ENCODE measurements at places on chromosomes 11 and 22.

- no peak for DNase-seq
These were observed 861.8 kb downstream of the LRRC4C start for GRCh38 chr11:40597546-40598113.

DNA sequence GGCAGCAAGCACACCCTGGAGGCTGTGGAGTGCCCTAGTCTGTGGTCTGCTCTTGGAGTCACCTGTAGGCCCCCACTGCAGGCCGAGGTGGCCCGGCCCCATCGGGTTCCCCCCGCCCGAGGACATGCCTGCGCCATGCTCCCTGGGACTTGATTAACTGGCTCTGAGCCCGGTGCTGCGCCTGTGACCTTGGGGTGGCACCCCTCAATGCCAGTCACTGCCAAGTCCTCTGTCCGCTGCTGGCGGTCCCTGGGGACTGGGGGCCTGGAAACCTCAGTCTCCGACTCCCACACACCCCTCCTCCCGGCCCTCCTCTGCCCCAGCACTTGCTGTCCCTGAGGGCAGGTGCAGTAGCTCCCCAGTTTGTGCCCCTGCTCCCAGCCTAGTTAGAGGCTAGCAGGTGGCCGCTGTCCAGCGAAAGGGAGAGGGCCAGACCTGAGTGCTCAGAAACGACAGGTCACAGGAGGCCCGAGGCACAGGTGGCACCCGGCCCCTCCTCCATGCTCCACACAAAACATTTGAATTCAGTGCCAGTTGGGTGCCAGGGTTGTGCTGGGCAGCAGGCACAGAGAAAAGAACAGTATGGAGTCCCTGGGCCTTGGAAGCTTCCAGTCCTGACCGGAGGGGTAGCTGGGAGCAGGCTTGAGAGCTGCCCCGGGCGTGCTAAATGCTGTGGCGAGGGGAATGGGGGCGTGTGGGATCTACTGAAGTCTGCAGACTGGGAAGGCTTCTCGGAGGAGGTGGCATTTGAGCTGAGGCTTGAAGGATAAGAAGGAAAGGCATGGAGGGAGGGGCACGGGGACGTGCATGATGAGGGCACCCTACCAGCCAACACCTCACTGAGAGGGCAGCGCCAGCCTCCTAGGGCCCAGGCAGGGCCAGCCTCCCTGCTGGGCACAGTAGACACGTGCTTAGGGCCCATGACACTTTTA lies 16.4 kb upstream of the FLRT1 start:
- DNase-seq = no peak

GRCh38 chr22:38125038-38125610 lies 14.6 kb upstream of the BAIAP2L2 start:
- no peak for DNase-seq

DNA sequence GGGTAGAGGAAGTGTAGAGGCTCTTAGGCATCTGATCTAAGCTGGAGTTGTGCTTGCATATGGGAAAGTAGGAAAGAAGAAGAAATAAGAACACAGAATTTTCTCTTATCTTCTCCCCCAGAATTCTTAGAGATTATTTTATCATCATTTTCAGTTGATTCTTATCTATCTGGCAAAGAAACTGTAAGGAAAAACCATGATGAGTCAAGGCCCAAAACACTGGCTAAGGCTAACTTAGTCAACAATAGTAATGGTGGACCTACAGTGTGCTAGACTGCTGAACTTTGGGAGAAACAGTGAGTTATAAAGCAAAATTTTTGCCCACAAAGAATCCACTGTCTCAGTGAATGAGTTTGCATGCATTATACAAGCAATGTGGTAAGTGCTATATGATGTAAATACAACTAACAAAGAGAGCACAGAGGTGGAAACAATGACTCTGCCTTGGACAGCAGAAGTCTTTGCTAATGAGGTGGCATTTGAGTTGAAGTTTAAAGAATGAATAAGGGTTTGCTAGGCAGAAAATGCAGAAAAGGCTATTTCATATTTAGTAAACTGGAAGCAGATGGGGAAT lies 344.5 kb upstream of the PLET1 start:
- no peak for DNase-seq

- peak; percentile 95 for DNase-seq
These were observed 98.2 kb upstream of the NNMT start for GRCh38 chr11:114197799-114198500.

DNA sequence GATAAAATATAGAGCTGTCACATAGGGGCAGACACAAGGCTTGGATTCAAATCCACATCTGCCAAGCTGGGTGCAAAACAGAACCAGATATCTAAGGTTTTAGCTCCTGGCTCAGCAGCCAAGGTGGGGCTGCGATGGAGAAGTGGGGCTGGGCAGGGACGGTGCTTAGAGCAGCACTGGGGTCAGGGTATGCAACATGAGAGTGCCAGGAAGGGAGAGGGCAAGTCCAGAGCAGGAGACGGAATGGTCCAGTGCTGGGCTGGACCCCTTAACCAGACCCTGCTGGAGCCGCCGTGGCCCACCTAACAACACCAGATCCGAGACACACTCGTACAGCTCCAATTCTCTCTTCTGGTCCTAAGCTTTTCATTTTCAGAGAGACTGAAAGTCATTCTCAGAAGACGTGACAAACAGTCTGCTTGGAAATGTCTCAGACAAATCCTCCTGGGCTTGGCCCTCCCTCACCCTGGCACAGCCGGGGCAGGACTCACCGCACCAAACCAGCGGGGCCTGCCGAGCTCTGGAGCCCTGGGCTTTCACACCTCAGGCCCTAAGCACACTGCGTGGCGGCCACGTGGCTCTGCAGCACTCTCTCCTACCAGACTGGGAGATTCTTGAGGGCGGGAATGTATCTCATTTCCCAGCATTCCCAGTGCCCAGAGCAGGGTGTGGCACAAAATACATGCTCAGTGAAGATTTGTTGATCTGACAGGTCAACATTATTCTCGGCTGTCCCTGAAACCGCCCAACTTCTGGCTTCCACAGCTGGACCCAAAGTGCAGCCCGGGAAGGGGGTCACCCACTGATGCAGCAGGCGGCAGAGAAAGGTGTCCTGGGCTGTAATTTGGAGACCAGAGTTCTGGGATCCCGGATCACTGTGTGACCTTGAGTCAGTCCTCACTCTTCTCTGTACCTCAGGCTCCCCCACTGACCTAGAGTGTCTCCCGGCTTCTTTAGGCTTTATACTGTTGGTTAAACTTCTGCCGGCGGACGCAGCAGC lies 11.6 kb downstream of the LRRC32 start:
- no peak for DNase-seq

DNA sequence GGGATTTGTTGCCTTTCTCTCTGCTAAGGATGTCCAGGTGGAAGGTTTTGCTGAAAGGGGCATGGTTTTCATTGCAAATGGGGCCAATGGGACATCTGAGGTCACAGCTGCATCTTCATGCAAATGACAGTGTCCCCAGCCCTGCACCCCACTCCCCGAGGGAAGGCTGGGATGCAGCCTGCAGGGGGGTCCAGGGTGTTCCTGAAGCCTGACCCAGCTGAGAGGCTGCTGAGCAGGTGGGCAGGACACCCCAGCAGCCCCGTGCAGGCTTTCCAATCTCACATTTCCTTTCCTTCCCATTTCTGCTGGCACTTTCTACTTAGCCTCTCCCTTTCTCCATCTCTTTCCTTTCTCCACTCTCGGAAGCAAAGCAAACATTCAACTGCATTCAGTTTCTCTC lies 78.3 kb downstream of the SCN3B start:
- no peak for DNase-seq

DNA sequence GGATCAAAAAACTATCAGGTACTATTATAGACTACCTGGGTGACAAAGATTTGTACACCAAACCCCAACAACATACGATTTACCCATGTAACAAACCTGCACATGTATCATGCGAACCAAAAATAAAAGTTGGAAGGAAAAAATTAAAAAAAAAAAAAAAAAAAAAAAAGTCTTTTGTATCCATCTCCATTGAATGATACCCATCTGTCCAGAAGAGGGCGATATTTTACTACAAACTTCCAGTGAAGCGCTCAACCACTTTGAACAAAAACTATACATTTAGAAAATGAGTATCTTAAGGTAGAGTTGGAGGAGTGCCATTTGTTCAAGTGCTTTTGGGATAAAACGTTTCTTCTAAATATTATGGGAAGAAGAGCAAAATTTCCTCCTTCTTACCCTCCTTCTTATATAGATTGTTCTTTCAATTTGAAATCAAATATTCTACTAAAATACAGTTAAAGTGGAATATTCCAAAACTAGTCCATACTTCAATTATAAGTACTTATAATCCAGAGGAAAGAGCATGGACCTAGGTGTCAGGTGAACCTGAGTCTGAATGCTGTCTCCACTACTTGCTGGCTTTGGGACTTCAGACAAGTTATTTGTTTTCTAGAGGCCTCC lies 23.3 kb downstream of the ARL14EP start:
- no peak for DNase-seq

DNA sequence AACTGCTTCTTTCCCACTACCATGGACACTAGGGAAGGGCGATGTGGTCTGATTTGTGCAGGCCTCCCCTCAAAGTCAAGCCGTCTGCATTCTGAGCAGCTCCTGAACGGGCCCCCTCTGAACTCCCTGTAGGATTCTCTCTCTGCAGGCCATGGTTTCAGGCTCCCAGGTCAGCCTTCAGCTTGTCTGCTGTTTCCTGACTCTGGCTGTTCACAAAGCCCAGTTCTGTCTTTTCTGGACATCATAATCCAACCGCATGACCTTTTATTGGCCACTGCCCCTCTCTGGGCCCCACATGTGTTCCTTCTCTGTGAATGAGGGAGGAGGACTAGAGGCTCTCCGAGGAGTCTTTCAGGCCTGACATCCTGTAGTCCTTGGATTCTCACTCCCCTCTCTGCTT lies 161.0 kb downstream of the FEZ1 start:
- DNase-seq = no peak

- no peak for DNase-seq
These were observed 388.7 kb downstream of the MIAT start for GRCh38 chr22:27046086-27046485.

DNA sequence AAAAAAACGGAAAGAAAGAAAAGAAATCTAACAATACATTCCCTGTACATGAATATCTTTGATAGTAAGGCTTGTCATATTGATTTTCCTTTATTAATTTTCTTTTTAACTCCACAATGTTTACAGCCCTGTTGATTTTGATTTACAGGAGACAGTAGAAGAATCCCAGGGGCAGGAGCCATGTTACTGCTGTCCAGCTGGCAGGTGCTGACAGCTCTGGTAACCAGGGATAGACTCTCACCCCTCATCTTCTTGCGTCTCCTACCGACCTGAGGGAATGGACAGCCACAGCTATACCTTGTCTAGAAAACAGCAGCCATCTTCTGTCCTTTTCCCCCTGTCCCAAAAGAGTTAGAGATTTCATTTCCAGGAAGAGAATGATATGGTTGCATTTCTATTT lies 37.4 kb downstream of the PRDM10 start:
- no peak for DNase-seq

GRCh38 chr22:40006641-40007040 lies 11.9 kb downstream of the FAM83F start:
- no peak for DNase-seq

GRCh38 chr22:41681616-41682015 lies 7.1 kb downstream of the SNU13 start:
- DNase-seq = no peak

- no peak for DNase-seq
These were observed 201.0 kb downstream of the SNX19 start for GRCh38 chr11:130715085-130715876.

DNA sequence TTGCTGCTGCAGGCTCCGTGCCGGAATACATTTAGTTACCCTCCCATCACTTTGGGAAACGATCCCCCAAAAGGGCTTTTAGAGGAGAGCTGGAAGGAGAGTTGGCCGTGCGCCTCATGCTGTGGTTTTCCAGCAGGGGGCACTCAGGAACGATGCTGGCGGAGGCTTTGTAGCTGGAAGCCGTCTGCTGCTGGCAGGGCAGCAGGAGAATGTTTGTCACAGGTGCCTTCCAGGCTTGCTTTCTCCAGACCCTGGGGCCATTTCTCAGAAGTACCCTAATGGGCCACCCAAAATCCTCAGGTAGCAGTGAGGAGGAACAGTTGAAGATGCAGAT lies 30.0 kb upstream of the CABP7 start:
- DNase-seq = no peak

- DNase-seq = no peak
These were observed 47.1 kb downstream of the PLEKHA7 start for GRCh38 chr11:16966930-16967671.

- DNase-seq = peak; percentile 45
These were observed 61.5 kb downstream of the SYN3 start for GRCh38 chr22:32996702-32997101.

DNA sequence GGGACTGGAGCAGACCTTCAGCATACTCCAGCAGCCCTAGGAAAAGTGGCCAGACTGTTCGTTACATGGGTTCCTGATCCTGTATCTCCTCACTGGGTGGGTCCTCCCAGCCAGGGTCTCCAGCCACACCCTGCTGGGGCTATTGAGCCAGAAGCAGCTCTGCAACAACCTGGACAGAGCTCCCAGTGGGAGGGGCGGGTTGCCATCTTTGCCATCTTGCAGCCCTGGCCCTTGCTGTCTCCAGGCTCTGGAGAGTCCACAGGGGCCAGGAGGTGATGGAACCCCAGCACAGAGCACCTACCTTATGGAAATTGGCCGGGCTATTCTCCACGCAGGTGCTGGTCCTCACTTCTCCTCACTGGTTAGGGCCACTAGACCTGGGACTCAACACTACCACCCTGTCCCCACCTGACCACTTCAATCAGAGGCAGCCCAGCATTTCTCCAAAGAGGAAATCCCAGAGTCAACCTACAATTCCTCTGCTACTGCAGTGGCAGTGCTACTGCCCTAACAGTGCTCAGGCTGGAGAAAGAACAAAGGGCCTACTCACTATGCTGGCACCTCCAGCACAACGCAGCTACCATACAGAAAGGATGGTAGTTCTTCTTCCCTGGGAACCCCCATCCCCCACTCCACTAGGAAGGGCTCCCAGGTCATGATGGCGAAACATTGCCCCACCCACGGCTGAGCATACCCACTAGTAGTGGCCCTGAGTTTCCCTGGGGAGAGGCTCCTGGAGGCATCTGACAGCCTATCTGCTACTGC lies 290.2 kb upstream of the NCAM1 start:
- DNase-seq = no peak

- DNase-seq = no peak
These were observed 1482.7 kb downstream of the TBC1D22A start for GRCh38 chr22:48245196-48245485.

DNA sequence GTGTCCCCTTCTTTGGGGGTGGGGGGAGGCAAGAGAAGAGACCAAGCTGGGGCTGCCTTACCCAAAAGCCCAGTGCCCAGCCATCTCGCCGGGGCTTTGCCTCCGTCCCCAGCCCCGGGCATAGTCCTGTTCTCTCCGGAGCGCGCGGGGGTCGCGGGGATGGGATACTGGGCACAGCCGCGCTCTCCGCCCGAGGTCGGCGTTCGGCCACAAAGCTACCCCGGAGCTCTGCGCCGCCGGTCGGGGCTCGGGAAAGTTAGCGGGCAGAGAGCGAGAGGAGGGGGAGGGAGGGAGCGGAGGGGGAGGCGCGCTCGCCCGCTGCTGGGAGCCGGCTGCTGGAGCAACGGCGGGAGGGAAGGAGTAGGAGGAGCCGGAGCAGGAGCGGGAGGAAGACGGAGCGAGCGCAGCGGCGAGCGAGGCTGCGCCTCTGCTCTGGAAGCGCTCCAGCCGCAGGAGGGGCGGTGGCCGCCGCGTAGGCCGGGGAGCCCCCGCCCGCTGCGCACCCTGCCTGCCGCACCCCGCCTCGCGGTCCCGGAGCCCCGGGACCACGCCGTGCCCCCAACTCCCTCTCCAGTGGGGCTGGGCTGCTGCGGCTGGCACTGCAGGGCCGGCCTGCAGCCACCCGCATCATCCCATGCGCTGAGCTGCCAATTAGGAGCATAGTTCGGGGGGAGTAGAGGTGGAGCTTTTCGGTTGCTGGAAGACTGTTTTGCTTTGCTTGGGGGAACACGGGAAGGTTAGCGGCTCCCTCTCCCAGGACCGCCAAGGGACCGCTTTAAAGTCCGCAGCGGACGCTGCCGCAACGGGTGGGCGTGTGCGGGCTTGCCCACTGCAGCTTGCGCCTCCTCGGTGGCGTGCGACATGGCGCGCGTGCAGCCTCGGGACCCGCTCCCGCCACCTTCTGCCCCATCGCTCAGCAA lies at the start of gene SCN4B:
TSS of gene SCN4B (minus strand) at position 272 of the 920 bp plus-strand sequence. CDS start at position 122, 150 bp downstream.
- DNase-seq = no peak
